Large intestine (tissue), 12 donors: ENCODE measurements at places on chromosomes 3 and 15.

GRCh38 chr3:122111974-122112373, 56.8 kb downstream of the CD86 start:
- DNase-seq: no peak

GRCh38 chr3:180416111-180416594, 185.8 kb upstream of the TTC14 start:
- DNase-seq: no peak

- DNase-seq: no peak
Measured at GRCh38 chr3:33639889-33640288, 78.2 kb downstream of the CLASP2 start.

- DNase-seq: no peak
Measured at GRCh38 chr3:111921181-111921580, 57.6 kb upstream of the ABHD10 start.

DNA sequence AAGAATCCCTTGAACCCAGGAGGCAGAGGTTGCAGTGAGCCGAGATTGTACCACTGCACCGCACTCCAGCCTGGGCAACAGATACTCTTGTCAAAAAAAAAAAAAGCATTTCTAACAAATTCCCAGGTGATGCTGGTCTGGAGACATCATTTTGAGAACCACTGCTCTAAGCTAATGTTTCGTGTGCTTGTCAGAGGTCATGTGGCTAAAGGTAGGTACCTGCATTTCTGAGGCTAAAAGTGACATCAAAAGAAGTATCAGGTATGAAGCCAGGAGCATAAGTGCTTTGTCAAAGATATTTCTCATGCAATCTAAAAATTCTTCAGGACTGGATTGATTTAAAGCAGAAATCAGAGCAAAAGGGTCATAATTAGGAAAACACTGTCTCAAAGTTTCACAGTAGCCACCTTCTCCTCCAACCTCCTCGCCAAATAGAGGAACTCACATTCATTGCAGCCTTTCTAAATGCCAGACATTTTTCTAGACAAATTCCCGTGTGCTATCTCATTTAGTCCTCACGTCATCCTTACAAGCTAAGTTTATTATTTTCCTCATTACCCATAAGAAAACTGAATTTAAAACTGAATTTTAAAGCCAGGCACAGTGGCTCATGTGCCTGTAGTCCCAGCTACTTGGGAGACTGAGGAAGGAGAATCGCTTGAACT, 25.7 kb upstream of the GSK3B start:
- DNase-seq: no peak

GRCh38 chr3:113111011-113111707, 100.2 kb upstream of the BOC start:
- no peak for DNase-seq

GRCh38 chr15:40955141-40955903, 2.1 kb downstream of the CHAC1 start:
- DNase-seq: no peak

DNA sequence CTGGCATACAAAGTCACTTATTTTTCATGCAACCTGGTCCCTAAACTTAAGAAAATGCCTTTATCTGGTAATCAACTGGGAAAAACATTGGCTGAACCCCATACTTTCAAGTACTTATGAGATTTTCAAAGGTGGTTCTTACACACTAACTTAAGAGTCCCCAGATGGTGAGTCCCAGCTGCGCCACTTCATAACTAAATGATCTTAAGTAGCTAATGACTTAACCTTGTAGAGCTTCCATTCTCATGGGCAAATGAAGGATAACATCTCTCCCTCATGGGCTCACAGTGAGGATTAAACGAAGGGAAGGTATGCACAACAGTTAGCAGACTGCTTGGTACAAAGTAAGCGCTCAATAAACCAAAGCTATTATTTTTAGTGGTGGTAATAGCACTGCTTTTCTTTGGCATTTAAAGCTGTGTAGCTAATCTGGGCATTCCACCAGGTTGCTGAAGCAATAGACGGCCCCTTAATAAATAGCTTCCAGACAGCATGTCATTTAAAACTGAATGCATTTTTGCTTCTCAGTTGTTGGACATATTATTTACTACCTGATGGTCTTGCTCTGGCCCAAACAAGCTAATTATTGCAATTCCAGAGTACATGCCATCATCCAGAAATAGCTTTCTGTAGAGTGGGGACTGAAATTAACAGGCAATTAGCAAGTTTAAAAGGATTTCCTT, 55.4 kb downstream of the LIPC start:
- no peak for DNase-seq

DNA sequence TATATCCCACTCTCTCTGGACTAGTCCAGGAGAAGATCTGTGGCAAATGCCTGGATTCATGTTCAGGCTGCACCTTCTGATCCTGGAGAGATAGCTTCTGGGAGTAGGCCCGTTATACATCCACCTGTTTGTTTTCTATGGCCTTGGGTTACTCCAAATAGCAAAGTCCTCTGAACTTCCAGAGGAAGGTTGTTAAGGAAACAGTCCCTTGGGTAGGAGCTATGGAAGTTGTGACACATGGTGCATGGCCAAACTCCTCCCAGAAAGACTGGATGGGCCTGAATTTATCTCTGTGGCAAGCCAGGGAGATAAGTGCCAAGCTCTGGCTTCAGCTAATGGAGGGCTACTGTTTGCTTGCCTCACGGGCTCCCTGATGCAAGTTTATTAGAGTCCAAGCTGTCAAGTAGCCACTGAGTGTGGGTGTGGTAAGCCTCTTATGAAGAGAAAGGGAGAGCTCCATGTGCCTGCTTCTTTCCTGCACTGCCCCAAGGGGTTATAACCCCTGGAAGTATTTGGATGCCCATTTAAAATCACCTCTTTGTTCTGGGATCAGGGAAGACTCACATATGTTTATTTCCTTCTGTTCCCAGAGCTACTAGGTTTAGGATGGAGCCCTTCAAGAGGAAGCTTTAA, 328.7 kb upstream of the ATP11B start:
- DNase-seq: peak; percentile 14

- DNase-seq: peak; percentile 13
Measured at GRCh38 chr3:176663837-176664831, 533.1 kb downstream of the TBL1XR1 start.

GRCh38 chr3:152466784-152467183, 198.1 kb downstream of the MBNL1 start:
- DNase-seq: peak; percentile 39

GRCh38 chr3:70120357-70120966, 120.9 kb downstream of the SAMMSON start:
- peak; percentile 30 for DNase-seq

DNA sequence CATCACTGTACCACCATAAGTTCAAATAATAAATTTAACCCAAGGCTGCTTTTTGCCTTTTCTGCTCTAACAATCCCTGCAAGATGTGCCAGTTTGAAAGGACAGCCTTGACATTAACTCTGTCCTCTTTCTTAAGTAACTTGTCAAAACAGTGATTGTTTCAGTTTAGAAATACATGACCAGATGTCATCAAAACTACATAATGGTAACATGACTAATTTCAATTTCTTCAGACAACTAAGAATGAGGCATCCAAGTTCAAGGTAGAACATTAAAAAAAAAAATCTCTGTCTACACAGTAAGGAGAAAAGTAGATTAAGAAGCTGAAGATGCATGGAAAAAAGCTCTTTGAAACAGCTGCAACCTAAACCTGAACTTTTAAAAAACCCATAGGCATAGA, 47.4 kb downstream of the SHQ1 start:
- DNase-seq: no peak

GRCh38 chr3:96631050-96631449, 183.3 kb upstream of the EPHA6 start:
- no peak for DNase-seq

GRCh38 chr3:53164911-53165310, 3.9 kb downstream of the PRKCD start:
- no peak for DNase-seq

- DNase-seq: no peak
Measured at GRCh38 chr3:147616998-147617619, 207.9 kb downstream of the ZIC1 start.

DNA sequence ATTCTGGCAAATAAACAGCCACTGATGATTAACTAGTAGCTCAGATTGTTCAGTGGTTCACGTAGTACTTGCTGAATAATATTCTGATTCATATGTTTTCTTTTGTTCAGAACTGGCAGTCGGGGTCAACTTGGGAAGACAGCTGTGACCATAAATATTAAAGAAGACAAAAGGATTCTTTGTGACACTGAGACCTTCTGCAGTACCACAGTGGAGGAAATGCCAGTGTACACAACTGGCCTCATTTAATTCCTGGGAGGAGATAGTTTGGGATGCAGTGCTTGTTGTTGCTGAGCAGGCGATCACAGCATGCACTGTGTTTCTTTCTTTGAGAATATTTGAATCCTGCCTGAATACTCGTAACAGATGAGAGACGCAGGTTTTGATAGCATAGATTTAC, 26.7 kb upstream of the MCF2L2 start:
- no peak for DNase-seq

GRCh38 chr15:76939715-76940114, 8.2 kb downstream of the RCN2 start:
- no peak for DNase-seq

DNA sequence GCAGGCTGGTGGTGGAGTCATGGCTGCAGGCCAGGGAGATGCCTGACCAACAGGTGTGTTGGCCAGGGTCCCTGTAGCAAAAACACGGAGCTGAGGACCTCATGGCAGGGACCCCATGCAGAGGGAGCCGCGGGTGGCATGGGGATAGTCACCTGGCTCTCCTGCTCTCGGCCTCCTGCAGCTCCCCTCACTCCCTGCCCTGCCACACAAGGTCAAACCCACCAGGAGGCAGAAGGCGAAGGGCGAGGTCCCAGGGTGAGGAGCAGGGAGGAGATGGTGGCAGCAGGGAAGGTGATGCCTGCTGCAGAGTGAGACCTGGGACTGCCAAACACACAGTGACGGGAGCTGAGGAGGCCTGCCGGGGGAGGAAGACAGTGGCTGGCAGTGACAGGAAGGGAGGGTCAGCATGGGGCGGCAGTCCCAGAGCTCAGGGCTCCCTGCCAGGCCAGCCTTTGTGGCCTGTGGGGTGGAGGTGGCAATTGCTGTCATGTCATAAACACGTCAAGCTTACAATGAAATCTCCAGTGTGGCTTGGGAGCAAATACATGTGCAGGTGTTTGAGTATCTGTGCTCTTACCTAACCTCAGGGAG, 144.3 kb downstream of the TJP1 start:
- DNase-seq: peak; percentile 76

DNA sequence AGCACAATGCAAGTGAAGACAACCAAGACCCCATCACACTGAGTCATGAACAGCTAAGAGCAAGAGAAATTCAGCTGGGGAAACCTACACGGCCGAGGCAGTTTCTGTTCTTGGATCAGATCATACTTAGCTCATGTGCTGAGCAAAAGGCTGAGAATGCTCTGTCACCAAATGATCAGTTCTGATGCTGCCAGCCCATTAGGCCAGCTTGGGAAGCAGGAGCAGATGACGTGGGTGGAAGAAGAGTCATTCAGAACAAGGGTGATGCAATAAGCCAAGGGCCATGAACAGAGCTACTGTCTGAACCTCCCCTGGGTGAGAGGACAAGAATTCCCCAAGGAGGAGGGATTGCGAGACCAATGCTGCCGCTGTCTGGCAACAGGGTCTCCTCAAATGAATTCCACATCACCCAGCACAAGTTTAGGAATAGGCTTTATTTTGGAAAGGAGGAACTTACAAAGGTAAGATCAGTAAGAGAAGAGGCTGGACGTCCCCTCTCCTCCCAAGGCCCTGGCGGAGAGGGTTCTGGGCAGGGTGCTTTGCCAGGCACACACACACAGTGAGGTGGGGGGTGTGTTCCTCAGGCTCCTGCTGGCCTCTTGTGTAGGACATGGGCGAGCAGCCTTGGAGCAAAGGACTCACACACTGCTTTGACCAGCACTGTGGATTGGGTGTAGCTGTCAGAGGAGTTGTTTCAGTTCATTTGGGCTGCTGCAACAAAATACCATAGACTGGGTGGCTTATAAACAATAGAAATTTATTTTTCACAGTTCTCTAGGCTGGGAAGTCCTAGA, 65.6 kb upstream of the CTXND1 start:
- DNase-seq: peak; percentile 61

DNA sequence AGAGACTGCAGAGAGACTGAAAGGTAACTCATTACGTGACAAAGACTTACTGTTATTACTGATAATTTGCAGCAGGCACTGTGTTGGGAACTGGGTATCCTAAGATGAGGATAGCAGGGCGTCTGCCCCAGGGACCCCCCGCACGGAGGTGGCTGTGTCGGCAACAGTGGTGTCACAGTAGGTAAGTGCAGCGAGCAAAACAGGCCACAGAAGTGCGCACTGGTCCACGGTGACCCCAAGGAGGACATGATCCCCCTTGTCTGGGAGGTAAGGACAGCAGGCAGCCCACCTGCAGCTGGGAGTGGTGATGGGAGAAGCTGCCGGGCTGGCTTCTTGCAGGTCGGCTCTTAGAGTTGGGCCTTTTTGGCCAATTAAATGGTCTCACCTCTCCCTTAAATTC, 82.9 kb downstream of the FAM43A start:
- no peak for DNase-seq

DNA sequence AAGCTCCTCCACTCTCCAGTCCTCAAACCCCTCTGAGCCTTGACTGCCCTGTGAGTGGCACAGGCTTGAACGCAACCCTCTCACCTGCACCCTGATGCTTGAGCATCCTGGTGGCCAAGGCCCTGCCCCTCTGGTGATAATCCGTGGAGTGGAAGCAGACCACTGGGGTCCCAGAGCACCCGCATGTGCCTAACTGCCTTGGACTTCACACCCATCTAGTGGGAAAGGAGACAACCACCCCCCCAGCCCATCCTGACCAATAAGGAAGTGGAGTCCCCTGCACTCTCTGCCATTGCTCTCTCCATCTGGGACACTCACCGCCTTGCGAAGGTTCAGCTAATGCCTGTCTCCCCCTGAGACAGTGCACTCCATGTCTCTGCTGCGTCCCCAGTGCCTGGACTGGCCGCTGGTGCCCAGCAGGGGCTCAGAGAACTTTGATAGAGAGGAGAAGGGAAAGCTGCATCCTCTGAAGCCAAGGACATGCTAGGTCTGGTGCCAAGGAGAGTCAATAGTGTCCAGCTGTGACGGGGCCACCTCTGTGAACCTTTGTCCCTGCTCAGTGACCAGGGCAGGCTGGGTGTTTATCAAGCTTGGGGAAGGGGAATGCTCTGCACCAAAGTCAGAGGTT, 3.4 kb downstream of the KLF15 start:
- no peak for DNase-seq

- no peak for DNase-seq
Measured at GRCh38 chr3:32310918-32311839, 72.7 kb downstream of the CMTM8 start.

DNA sequence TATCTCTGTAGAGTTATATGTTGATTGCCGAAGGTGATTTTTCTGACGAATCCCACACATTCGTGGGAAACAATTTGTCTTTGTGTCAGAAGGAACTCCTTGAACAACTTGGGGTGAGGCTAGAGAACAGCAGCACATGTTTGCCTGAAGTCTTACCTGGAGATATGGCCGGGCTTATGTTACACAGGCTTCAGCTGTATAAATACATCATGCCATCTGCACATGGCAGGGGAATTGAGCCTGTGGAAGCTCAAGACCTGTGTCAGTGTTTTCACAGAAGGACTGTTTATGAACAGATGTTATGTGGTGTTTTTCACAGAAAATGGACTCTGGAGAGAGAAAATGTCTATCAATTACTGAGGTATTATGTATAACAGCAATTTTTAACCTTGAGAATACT, 203.6 kb upstream of the MDFIC2 start:
- no peak for DNase-seq

- DNase-seq: no peak
Measured at GRCh38 chr3:100740207-100740606, 30.9 kb downstream of the TFG start.

GRCh38 chr15:63986751-63987341, 59.4 kb downstream of the DAPK2 start:
- DNase-seq: no peak
